ENCODE measurements at places on chromosomes 11 and 22.

DNA sequence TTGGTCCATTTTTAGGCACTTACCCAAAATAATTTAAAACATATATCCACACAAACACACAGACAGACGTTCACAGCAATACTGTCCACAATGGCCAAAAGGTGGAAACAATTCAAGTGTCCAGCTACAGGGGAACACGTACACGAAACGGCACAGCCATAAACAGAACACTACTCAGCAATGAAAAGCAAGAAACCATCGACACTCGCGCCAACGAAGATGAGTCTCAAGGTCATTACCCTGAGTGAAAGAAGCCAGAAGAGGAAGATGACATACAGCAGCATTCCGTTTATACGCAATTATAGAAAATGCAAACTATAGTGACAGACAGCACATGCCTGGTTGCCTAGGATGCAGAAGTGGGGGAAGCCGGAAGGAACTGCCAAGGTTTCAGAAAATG is 13.4 kb upstream of the COMT start:
- no peak for DNase-seq

DNA sequence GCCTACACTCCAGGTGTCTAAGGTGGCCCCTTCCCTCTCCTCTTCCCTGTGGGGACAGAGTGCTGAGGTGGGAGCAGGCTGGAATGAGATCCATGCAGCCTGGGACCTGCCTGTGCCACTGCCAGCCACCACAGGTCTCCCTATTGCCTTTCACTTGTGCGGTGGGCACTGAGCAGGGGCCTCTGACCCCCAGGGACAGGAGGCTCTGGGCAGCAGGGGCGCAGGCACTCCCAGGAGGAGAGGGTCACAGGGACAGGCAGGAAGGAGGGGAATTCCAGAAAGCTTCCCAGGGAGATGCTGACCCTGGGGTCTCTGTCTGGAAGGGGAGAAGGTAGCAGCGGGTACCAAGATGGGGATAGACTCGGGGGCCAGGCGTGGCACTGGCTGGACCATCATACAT is 228.5 kb upstream of the B3GAT1 start:
- no peak for DNase-seq

DNA sequence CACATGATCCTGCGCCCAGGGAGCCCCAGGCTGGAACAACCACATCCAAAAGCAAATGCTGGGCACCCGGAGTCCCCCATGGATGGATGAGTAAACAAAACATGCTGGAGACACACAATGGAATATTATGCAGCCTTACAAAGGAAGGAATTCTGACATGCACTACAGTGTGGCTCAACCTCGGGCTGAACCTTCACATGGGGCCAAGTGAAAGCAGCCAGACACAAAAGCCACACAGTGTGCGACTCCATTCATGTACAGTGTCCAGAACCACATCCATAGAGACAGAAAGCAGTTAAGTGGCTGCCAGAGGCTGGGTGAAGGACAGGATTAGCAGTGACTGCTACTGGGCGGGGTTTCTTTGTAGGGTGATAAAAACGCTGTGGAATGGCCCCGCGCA is 10.1 kb downstream of the POLR3H start:
- DNase-seq, result no peak

DNA sequence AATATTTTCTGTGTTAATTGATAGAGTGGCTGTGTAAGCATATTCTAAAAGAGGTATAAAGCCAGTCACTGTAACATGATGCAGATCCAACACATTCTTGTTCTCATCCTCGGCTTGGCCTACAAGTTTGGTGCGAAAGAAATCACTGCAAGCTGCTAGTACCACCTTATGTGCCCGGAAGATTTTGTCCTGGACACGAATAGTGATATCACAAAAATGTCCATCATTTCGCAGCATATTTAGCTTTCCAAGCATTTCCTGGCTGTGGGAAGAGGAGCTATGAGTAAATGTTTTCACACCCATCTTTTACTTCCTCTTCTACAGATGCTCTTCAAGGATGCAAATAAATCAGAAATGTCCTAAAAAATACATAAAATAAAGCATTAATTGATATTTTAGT is 53.1 kb downstream of the ZBTB44 start:
- DNase-seq, result no peak
